ENCODE measurements at places on chromosomes 1 and 21. TPM values are rescaled to one million over a fixed set of nuclear protein-coding genes. Genes with fewer than 3 reads are reported as not detected.

NT5C1A gene
- 0.06 TPM for total RNA-seq

FMN2 gene
- total RNA-seq: 3.2 TPM

MOB3C gene
- total RNA-seq: 3.8 TPM

PRCC gene
- 71.0 TPM for total RNA-seq

UBE2U gene
- not detected for total RNA-seq

S100A2 gene
- 24.6 TPM for total RNA-seq

POMGNT1 gene
- 45.8 TPM for total RNA-seq

ZBED6 gene
- 2.5 TPM for total RNA-seq

OR2T35 gene
- total RNA-seq: not detected

SPRR4 gene
- total RNA-seq: not detected

KIRREL1 gene
- 23.1 TPM for total RNA-seq

NBPF6 gene
- not detected for total RNA-seq

ABCA4 gene
- 0.09 TPM for total RNA-seq

HLX gene
- 5.0 TPM for total RNA-seq

FTCD gene
- total RNA-seq: not detected

CHD5 gene
- total RNA-seq: 1.5 TPM

CCDC27 gene
- total RNA-seq: not detected

NBL1 gene
- 58.1 TPM for total RNA-seq

CELA3A gene
- not detected for total RNA-seq

GUCA2B gene
- 0.37 TPM for total RNA-seq

FBXO28 gene
- total RNA-seq: 30.9 TPM

ANP32E gene
- total RNA-seq: 33.2 TPM

LCE2C gene
- total RNA-seq: not detected

NBPF9 gene
- total RNA-seq: 13.3 TPM

CDKN2C gene
- total RNA-seq: 11.4 TPM

KRTAP22-1 gene
- total RNA-seq: not detected

GIPC2 gene
- total RNA-seq: 0.05 TPM

ADARB1 gene
- total RNA-seq: 8.4 TPM

GPA33 gene
- total RNA-seq: not detected

CRNN gene
- total RNA-seq: not detected

SPATA45 gene
- total RNA-seq: not detected

PAQR6 gene
- total RNA-seq: 4.6 TPM

VHLL gene
- total RNA-seq: not detected

RXFP4 gene
- not detected for total RNA-seq

SAMD11 gene
- 21.2 TPM for total RNA-seq

F13B gene
- total RNA-seq: 0.08 TPM

AIRE gene
- not detected for total RNA-seq

ABCG1 gene
- total RNA-seq: 2.6 TPM

EFCAB7 gene
- 2.4 TPM for total RNA-seq

C1orf198 gene
- total RNA-seq: 18.6 TPM

CNTN2 gene
- total RNA-seq: 0.02 TPM

RGSL1 gene
- not detected for total RNA-seq

RYR2 gene
- 0.03 TPM for total RNA-seq

CYP4Z1 gene
- not detected for total RNA-seq

RGS8 gene
- total RNA-seq: not detected

KCNAB2 gene
- total RNA-seq: 8.2 TPM

C1orf141 gene
- not detected for total RNA-seq

COL16A1 gene
- total RNA-seq: 2.8 TPM

PKP1 gene
- total RNA-seq: 0.02 TPM

MGST3 gene
- 233 TPM for total RNA-seq

JAM2 gene
- total RNA-seq: not detected

LCE6A gene
- total RNA-seq: not detected

KPNA6 gene
- total RNA-seq: 13.8 TPM

TSPEAR gene
- total RNA-seq: not detected

UMODL1 gene
- total RNA-seq: not detected

LCE3D gene
- total RNA-seq: 2.8 TPM

LCK gene
- 0.06 TPM for total RNA-seq

REN gene
- total RNA-seq: not detected

CTSE gene
- 0.14 TPM for total RNA-seq
